ENCODE measurements at places on chromosomes 4 and X. TPM values are rescaled to one million over a fixed set of nuclear protein-coding genes. Genes with fewer than 3 reads are reported as not detected.

The CACNA1F gene
- not detected for total RNA-seq

The ARHGEF38 gene
- not detected for total RNA-seq

The IBSP gene
- total RNA-seq, result not detected

The ACSL4 gene
- total RNA-seq, result 90.0 TPM

The IL21 gene
- total RNA-seq, result not detected

The SH3D19 gene
- 13.0 TPM for total RNA-seq

The VCX3A gene
- total RNA-seq, result not detected

The TBC1D8B gene
- 12.1 TPM for total RNA-seq

The STPG2 gene
- total RNA-seq, result 0.12 TPM

The RP2 gene
- 14.4 TPM for total RNA-seq

The PLAC8 gene
- total RNA-seq, result not detected

The ZNF630 gene
- 1.5 TPM for total RNA-seq

The NDUFB11 gene
- 36.4 TPM for total RNA-seq

The EXOC1 gene
- total RNA-seq, result 23.9 TPM

The FABP2 gene
- total RNA-seq, result not detected

The MAGEA10 gene
- total RNA-seq, result not detected

All from smooth muscle cell of the coronary artery (primary cell).